ENCODE measurements at places on chromosomes 3 and 15.

- no peak for DNase-seq
Measured at GRCh38 chr15:89136818-89137772, 48.8 kb downstream of the ABHD2 start.

DNA sequence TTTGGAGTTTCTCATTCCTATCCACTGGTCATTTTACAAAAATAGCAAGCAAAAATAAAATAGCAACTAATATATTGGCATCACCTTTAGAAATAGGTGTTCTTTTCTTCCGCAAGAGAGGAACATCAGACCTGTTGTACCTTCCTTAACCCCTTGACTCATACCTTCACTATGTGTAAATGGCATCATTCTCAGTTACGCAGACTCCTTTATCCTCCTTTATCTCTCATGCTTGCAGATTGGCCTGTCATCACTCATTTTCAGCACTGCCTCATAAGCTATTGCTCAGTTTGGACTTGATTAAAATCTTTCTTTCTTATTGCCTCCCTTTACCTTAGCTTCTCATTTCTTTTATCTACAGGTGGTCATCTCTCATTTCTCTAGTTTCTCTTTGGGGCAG is 21.4 kb downstream of the ARHGEF26 start:
- DNase-seq, result no peak

- DNase-seq, result no peak
Measured at GRCh38 chr3:63061449-63061848, 186.2 kb upstream of the CADPS start.

- DNase-seq, result peak; percentile 72
Measured at GRCh38 chr15:99749386-99749785, 16.1 kb upstream of the LYSMD4 start.

DNA sequence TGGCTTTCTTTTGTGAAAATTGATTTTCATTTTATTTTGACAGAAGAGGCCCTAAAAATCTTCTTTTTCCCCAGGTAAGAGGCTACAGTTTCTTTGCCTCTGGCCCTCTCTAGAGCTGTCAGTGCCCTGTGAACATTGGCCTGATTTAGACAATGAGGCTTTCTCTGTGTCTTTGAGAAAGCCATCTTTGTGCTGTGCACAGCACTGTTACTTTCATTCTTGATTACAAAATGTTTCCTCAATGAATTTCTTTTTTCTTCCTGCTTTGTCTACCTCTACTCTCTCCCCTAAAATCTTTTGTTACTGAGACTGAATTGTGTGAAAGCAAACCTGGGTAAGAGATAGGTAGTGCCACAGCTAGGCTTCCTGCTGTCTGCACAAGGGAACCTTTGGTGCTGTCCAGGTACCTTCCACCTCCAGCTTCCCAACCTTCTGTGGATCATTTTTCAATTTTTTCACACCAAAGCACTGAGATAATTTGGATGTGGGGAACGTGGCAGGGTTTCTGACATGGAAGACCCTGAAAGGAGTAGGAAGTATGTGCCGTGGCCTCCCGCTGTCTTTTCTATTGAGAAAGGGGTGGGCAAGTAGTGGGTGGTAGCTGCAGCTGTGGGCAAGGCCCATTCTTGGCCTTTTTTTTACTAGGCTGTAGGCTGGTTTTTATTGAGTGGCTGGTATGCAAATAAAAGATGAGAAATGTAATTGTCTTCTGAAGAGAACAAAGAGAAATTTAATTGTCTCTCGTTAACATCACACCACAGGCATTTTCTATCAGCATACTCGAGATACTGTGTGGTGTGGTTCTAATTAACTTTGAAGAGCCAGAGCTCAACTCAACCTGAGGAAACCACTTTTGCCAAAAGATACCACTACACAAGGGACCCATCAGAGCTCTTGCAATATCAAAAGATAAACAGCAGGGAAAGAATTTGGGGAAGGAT is 21.0 kb downstream of the RAB8B start:
- no peak for DNase-seq

- no peak for DNase-seq
Measured at GRCh38 chr3:33194303-33194702, 24.3 kb downstream of the SUSD5 start.

DNA sequence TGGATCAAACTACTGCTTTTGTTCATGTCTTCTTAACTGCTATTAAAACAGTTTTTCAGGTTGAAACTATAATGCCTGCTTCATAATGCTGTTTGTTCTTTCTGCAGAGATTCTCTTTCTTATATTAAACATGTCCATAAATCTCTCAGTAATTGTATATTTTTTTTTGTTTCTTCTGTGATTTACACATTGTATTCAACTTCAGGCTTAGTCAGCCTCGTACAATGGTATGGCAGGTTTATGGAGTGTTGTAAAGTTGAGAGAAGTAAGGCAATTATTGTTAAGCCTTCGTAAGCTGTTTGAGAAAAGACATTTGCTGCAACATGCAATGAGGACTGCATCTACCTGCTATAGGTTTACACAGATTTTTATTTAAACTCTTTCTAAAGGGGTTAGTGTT is 977.1 kb downstream of the DIPK2A start:
- DNase-seq, result no peak

DNA sequence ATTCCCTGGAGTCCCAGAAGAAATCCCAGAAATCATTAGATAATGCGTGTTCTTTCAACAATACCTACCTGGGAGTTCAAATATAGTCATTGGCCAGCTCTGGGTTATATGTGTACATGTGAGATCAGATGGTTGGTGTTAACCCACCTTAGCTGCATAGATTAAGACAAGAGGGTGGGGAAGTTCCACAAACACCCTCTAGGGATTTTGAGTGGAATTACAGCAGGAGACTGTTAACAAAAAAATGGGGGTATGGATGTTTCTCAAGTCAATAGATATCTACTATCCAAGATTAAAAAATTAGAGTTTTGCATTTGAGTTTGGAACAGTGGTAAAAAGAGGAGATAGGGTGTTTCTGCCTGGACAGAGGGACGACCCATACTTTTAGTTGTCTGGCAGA is 282.5 kb upstream of the CNTN3 start:
- no peak for DNase-seq

Measured in suppressor macrophage treated with lipopolysaccharide for 1 hour (primary cell).